ENCODE measurements at places on chromosomes 16 and 17.

DNA sequence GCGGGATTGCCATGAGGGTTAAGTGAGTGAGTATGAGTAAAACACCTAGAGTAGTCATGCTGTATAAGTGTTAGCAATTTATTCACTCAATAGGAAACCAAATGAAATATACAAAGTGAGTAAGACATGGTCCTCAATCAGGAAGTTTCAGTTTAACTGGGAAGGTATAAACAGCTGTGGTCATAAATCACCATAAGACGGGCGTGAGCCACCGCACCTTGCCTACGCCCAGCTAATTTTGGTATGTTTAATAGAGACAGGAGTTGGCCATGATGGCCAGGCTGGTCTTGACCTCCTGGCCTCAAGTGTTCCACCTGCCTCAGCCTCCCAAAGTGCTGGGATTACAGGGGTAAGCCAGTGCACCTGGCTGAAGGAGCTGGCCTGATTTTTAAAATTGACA lies 27.0 kb downstream of the RNF135 start:
- no peak for DNase-seq

GRCh38 chr17:83152745-83153611 lies 73.6 kb downstream of the METRNL start:
- no peak for DNase-seq

DNA sequence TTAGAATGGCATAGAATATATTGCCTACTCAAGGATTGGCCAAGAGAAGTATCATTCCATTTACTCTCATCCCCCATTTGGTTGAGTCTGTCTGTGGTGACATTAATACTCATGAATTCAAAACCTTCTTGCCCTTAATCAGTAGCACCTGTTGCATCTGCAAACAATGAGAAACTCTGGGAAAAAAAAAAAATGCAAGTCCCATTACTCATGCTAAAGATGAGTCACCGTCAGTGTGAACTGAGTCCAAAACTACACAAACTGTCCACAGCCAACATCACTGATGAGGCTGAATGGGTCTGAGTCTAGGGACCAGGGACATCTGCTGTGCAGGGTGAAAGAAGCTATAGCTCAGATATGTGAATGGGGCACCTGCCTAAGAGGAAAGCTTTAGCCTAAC lies 96.9 kb upstream of the ADAMTS18 start:
- DNase-seq, result no peak

- DNase-seq, result no peak
These were observed 150.7 kb downstream of the SOCS1 start for GRCh38 chr16:11105038-11105903.

DNA sequence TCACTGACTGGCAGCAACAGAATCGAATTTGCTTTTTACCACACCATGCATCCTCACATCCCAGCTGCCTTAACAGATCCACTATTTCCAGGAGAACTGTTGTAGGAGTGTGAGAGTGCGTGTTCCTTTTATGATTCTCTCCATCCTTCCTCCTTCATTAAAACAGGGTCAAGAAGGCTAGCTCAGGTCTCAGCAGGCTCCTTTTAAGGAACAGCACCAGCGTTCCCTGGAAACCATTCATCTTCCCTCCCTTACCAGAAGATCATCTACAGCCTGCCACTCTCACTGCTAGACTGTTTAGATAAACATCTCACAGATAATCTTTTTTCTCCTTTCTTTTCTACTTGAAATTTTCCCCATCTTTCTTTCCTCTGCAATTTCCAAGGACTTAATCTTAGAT lies 1531.9 kb upstream of the CDH8 start:
- DNase-seq, result no peak

DNA sequence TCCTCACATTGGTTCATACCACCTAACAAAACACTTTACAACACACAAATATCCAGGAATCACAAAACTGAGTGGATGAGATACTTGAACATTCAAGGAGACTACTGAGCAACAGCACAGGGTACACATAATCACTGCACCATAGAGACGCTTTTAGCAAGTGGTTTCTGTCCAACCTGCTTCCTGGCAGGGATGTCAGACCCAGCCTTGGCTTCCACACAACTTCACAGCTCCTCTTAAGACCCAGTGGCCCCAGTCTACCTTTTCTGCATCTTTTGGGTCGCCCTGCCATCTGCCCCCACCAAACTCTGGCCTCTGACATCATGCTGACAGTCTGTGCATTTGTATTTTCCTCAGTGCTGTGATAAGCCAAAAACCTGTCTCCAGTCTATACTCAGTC lies 5.9 kb upstream of the CORO6 start:
- DNase-seq, result no peak

GRCh38 chr17:63694950-63695773 lies 4.8 kb downstream of the LIMD2 start:
- no peak for DNase-seq

DNA sequence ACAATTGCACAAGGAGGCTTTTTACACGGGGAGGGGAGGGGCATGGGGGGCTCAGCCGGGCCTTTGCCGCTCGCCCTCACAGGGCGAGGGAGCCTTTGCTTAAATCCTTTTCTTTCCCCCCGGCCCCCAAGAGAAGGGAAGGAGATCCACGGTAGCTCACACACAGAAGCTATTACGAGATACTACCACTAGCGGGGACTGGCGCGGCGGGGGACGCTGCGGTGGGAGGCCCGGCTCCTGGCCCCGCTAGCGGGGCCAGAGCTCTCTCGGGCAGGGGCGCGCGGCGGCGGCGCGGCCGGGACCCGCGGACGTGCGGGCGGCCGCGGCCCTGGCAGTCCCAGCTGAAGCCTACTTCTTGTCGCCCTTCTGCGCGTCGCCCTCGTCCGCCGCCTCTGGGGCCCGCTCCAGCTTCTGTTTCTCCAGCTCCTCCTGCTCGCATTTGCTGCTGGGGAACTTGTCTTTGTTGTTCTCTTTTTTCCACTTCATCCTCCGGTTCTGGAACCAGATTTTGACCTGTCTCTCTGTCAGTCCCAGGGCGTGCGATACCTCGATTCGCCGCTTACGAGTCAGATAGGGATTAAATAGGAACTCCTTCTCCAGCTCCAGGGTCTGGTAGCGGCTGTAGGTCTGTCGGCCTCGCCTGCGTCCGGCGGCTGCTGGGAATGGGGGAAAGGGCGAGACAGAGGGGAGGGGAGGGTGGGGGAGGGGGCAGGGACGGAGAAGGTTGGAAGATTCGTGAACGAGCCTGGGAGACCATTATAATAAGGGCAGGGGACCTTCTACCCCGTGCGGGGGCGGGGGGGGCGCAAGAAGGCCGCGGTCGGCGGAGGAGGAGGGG lies 2.0 kb downstream of the HOXB8 start:
- no peak for DNase-seq

GRCh38 chr17:10120109-10120485 lies 78.3 kb downstream of the GAS7 start:
- DNase-seq, result no peak

DNA sequence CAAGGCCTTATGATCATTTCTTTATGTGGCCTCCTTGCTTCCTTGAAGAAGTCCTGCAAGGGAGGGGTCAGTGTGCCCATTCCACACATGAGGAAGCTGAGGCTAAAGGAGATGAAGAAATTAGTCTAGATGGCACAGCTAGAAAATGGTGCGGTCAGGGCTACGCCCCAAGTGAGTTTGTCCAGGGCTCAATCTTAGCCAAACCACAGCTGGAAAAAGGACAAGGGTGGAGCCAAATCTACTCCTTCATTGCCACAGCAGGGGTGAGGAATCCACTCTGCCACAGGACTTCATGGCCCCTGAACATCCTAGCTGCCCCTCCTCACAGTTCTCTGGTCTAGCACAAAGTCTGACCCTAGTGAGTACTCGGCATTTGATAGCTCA lies 16.2 kb downstream of the BEAN1 start:
- no peak for DNase-seq
